Astrocyte (in vitro differentiated cells and primary cell): ENCODE measurements at places on chromosomes 3 and 15. TPM values are rescaled to one million over a fixed set of nuclear protein-coding genes. Genes with fewer than 3 reads are reported as not detected.

DNA sequence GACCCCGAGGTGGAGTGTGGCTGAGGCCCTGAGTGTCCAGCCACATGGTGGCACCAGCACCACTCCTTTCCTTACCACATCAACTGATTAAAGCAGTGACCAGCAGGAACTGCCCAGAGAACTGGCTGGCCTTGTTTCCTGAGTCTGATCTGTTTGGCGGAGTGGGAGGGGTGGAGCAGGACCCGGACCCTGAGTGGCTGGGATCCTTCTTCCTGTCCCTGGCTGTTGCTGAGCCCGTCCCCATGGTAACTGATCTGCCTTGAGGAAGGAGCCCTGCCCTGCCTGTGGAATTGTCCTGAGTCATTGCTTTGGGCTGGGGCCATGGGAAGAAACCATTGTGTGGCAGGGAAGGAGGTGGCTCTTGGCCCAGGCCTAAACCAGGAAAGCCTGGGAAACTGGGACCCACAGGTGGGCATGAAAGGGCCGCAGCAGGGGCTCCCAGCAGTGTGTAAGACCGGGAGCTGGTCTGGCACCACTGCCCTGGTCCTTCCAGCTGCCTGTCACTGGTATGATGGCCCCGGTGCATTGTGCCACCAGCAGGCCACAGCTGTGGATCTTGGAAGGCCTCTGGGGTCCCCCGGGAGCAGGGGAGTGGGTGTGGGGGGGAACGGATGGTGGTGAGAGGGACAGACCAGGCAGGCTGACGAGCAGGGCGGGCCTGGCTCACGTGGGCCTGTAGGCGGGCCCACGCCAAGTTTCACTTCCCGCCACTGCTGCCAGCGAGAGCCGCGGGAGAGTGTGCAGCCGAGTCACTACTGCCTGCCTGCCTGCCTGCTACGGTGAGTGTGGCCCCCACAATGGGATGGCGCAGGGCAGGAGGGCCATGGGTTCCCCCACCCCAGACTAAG lies 19.2 kb downstream of the ATRIP start:
- H3K27me3 ChIP-seq: no peaks in the 10 kb centered on the region
- H3K27ac ChIP-seq: peak overlapping the region; percentile 100
- peaks cover 26% of the 10 kb centered on the region for H3K4me1 ChIP-seq
- peak overlapping the region; percentile 61 for H3K4me3 ChIP-seq
- H3K36me3 ChIP-seq: peaks cover 16% of the 10 kb centered on the region

The CYP8B1 gene
- total RNA-seq: not detected in 2 replicates

DNA sequence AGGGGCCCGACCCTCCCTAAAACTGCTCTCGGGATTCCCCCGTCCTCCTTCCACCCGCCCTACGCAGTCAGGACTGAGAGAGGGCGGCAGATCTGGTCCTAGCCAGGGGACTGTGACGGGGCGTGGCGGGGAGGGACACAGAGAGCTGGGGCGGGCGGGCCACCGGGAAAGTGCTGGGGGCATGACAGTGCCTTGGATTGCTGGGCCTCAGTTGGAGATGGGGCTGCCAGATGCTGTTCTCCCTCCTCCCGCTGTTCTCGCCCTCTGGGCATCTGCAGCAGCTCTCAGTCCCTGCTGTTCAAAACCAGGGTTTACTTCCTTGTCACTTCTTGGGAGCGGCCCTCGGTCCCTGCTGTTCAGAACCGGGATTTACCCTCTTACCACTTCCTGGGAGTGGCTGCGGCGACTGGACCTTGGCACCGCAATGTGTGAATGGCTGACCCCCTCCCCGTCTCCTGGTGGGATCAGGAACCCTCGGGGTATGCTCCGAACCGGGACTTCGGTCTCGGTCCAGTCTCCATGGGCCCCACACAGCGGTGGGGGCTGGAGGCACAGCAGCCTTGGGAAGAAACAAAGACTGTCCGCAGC lies 1.8 kb upstream of the RPP25 start:
- H3K4me1 ChIP-seq: peaks cover 34% of the 10 kb centered on the region
- no peaks in the 10 kb centered on the region for H3K36me3 ChIP-seq
- peaks cover 32% of the 10 kb centered on the region for H3K27me3 ChIP-seq
- no peak for DNase-seq

DNA sequence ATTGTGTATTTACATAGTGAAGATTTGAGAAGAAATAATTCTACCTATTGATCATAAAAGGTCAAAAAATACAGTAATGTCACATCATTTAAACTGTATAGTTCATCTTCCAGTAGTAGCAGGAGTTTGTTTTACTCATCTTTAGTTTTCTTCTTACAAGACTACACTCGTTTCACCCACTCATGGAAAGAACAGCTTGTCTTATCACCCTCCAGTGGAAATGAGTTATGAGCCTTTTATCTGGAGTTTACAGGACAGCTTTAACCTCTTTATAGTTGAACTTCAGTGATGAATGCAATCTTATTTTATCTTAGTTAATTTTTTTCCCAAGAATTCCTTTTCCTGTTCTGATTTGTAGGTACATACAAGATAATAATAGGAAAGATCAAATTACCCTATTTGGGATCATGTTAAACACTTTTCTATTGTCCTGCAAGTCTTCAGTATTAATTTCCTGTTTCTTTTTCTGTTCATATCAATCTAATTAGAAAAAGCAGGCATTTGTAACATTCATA lies 36.8 kb downstream of the RBMS3 start:
- H3K27me3 ChIP-seq: no peaks in the 10 kb centered on the region
- no peak overlapping the region for H3K27ac ChIP-seq
- H3K36me3 ChIP-seq: no peaks in the 10 kb centered on the region
- no peaks in the 10 kb centered on the region for H3K4me1 ChIP-seq
- DNase-seq: peak; percentile 49
- H3K4me3 ChIP-seq: no peak overlapping the region

GRCh38 chr3:53134631-53135232 lies 4.5 kb upstream of the RFT1 start:
- no peaks in the 10 kb centered on the region for H3K36me3 ChIP-seq
- H3K4me1 ChIP-seq: peaks cover 10% of the 10 kb centered on the region
- H3K27me3 ChIP-seq: no peaks in the 10 kb centered on the region
- no peak overlapping the region for H3K27ac ChIP-seq

The SHC4 gene
- 2.7 and 3.7 TPM in 2 replicates for total RNA-seq

DNA sequence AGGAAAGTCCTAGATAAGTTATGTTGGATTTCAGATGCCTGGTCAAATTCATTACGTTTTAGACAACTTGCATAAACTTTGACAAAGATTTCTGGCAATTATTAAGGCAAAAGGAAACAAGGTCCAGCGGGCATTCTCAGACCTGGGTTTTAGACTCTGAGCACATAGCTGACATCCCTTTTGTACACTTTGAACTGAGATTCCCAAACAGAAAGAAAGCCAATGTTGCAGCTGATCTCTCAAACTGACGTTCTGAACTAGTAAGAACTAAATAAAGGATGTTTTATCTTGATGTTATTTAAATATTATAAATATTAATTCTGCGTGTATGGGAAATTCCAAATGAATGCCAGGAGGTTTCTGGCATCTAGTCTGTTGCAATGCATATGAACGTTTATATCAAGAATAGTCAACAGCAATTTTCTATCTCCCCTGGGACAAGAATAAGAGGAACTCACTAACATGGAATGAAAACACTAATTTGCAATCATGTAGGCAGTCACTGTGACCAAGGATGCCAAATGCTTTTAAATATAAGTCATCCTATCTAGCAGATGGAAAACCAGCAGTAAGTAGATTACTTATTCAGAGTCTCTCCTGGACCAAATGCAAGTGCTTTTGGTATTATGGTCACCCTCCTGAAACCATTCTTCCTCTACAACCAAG lies 202.1 kb downstream of the GREM1 start:
- no peaks in the 10 kb centered on the region for H3K36me3 ChIP-seq
- H3K4me1 ChIP-seq: peaks cover 13% of the 10 kb centered on the region
- H3K27me3 ChIP-seq: no peaks in the 10 kb centered on the region
- peak overlapping the region; percentile 79 for H3K27ac ChIP-seq
- peak; percentile 93 for DNase-seq

DNA sequence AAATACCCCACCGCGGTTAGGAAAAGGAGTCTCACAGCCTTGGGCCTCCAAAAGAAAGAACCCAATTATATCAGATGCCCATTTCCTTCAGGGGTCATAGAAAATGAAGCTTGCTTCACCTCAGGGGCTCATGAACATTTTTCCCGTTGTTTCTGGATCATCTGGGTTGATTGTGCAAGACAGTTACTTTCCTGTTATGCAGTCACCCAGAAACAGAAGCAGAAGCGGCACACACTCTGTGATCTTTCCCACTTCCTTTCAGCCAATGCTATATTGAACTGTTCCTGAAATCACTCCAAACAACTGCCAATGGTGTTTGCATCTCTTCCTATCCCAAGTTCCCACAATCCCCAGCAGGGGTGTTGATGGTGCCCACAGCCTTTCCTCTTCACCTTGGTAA lies 295.6 kb upstream of the RASGRP1 start:
- peaks cover 10% of the 10 kb centered on the region for H3K4me1 ChIP-seq
- no peak for DNase-seq
- H3K36me3 ChIP-seq: no peaks in the 10 kb centered on the region
- H3K4me3 ChIP-seq: no peak overlapping the region
- no peaks in the 10 kb centered on the region for H3K27me3 ChIP-seq

DNA sequence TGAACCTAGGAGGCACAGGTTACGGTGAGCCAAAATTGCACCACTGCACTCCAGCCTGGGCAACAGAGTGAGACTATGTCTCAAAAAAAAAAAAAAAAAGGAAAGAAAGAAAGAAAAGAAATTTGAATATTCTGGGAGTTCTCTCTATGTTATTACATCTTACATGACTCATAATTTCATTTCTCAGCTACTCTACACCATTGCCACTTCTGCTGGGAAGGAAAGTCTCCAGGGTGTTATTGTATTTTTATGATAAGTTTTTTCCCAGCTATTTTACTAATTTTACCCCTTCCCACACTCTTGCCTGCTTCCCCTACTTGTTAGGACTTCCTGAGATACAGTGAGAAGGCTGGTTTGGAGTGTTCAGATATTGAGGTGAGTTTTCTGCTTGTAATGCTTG lies 69.7 kb upstream of the UMPS start:
- H3K36me3 ChIP-seq: no peaks in the 10 kb centered on the region
- no peak for DNase-seq
- no peaks in the 10 kb centered on the region for H3K27me3 ChIP-seq
